ENCODE measurements at places on chromosomes 12 and 14.

- DNase-seq: no peak
Observed at GRCh38 chr14:38290601-38291188, 34.8 kb upstream of the CLEC14A start.

DNA sequence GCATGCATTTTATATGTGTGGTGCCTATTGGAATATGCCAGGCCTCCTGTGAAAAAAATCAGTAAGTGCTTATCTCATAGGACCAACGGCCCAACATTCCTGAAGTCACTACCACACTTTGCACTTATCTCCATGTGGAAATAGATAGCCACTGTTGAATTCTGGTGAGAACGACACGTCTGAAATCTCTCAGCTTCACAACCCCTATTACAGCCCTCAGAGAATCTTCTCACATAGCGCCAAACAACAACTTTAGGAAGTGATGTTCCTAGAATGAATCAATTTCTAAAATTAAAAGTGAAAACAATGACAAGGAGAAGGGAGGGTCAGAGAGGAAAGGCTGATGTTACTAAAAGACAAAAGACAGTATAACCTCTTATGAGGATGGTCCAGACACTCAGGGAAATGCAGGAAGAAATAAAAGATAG lies 270.8 kb upstream of the BTG1 start:
- DNase-seq: no peak

- no peak for DNase-seq
Observed at GRCh38 chr12:102510463-102510862, 30.1 kb upstream of the IGF1 start.

GRCh38 chr12:11693601-11694000 lies 44.1 kb downstream of the ETV6 start:
- DNase-seq: no peak

DNA sequence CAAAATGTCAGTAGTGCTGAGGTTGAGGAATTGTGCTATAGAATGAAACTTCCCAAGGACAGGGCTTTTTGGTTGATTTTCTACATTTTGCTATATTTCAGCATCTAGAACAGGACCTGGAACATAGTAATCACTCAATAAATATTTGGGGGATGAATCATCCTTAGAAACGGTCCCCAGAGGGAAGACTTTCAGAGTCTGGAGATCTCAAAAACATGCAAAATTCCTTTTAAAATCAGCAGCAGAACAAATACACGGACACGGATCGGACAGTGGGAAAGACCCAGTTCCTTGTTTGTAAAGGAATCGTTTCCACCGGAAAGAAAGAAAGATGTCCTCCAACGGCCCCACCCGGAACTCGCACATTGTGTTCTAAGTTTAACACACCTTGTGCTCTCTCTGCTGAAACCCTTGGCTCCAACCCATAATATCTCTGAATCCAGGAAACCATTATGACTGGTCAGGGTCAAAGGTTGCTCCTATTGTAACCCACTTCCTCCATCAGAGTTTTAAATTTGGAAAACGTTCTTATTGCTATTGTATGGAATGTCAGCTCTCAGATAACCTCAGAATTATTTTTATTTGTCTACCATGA lies 617.2 kb downstream of the MED13L start:
- no peak for DNase-seq

DNA sequence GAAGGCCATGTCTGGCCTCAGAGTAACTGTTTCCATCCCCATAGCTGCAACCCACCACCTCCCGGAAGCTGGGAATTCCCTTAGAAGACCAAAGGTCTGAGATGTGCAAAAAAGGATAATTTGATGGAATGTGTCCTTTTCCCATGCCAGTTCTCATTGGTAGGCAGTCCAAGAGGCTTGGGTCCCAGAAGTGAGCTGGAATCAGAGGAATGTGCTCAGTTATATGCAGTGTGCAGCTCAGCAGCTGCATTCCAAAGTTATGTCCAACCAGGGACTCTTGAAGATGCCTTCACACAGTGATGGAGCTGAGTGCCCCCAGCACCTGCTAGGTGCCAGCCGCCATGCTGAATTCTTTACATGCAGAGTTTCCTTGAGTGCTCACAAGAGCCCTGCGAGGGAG lies 583.9 kb upstream of the TBX3 start:
- DNase-seq: no peak

DNA sequence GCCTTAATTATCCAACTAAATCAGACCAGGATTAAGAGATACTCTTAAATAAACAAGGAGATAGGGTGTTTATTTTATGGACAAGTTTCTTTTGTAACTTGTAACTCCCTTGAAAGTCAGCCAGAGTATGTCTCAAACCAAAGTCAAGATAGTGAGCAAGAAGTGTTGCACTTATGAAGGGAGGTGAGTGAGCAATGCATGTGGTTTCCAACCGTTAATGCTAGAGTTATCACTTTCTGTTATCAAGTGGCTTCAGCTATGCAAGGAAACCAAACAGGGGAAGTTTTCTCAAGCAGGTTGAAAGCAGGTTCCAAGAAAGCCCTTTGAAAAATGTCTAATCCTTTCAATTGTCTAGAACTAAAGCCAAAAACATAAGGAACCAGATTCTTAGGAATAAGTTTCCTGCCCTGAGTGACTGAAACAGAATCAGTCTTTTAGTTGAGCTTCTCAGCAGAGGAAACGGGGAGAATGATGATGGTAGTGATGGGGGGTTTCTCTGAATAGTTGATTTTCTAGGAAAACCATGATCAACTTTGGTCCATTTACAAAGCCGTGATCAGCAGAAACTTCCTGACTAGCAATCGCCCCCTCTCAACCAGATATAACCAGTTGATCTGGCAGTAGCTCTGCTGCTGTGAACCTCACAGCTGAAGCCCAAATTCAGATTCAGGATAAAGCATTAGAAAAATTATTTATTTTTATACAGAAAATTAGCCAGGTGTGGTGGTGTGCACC lies 128.4 kb downstream of the DAD1 start:
- no peak for DNase-seq

DNA sequence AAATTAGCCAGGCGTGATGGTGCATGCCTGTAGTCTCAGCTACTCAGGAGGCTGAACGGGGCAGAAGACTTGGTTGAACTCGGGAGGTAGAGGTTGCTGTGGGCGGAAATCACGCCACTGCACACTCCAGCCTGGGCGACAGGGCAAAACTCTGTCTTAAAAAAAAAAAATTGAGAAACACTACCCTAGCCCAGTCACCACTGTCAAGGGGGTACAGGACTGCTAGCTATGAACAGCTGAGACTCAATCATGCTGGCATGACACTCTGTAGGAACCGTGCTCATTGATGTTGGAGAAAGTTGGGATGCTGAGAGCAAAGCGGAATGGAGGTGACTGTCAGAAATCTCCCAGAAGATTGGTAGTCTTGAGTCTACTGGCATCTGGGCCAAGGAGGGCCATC lies 58.2 kb upstream of the STON2 start:
- no peak for DNase-seq

- DNase-seq: no peak
Observed at GRCh38 chr12:104477510-104478390, 21.0 kb downstream of the CHST11 start.

DNA sequence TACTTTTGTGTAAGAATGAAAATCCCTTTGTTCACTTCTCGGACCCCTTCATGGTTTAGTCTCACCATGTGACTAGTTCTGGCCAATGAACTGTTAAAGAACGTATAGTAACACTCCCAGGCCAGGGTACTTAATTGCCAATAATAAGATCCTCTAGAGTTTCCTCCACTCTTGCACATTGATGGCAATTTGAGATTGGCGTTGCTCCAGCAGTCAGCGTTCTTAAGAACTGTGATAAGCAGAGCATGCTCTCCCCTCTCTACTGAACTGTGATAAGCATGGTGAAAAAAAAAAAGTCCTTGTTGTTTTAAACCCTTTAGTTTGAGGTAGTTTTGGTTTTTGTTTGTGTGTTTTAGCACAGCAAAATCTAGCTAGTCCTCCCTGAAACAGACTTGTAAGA lies 854.5 kb downstream of the SLC6A15 start:
- DNase-seq: no peak

GRCh38 chr14:30330445-30330844 lies 228.5 kb upstream of the G2E3 start:
- DNase-seq: no peak

DNA sequence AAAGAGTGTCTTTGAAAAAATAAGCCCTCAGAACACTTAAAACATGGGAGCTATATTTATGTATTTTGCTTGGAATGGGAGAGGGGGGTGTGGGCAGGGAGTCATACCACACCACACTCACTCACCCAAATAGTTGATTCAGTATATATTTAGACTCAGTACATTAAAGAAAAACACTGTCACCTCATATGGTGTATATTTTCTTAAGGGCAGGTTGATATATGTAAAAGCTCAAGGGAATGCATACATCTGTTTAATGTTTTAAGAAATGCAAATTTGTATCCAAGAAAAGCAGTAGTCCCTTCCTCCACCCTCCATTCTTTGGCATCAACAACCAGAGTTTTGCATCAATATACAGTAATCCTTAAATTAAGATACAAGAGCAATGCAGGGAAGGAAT lies 1.4 kb downstream of the NFYB start:
- DNase-seq: no peak

GRCh38 chr12:43884683-43885410 lies 49.0 kb downstream of the TMEM117 start:
- no peak for DNase-seq

- DNase-seq: no peak
Observed at GRCh38 chr12:69655616-69656340, 43.3 kb downstream of the BEST3 start.

DNA sequence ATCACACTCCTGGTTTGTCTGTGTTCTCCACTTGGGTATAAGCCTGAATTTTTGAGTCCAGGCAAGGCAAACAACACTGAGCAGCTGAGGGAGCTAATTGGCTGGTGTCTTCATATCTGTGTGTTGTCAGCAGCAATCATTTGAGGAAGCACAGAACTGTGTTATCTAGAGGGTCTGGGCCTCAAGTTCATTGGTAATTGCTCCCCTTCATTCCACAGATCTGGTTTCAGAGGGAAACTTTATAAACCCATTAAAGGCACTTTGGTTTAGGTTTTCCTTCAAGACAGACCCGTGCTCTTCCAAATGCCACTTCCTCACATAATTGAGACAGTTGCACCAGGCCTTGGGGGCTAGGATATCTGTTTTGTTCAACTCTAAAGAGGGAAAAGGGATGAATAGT lies 5.6 kb downstream of the DACT1 start:
- no peak for DNase-seq

DNA sequence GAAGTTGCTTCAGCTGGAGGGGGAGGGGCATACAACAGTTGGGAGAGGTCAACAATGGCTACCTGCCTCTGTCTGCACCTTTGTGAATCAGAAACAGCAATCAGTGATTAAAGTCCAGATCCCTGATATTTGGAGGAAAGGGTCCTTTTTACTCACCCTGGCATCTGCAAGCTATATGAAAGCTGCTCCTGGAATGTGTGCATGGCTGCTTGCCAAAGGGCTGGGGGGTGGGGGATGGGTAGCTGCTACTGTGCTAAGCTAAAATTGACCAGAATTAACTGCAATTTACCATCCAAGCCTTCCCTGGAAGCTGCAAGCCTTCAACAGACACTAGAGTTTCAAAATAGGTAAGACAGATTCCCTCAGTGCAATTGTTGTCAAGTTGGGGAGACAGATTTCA lies 13.5 kb upstream of the GTF2A1 start:
- DNase-seq: no peak

DNA sequence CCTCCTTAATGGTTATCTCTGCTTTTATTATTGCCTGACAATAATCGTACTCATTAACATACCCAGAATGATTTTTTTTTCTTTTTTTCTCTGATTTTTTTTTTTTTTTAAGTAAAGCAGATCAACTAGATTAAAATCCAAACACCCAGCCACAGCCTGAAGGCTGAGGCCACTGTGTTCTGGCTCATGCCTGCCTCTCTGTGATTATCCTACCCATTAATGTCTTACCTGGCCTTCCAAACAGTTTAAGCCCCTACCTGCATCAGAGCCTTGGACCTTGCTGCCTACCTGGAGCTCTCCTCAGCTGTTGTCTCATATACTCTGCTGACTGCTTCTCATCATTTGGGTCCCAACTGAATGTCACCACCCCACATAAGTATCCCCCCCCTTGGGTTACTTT lies 6.8 kb upstream of the TMED10 start:
- no peak for DNase-seq

- DNase-seq: no peak
Observed at GRCh38 chr12:25130741-25131188, 64.2 kb downstream of the DNAI7 start.

DNA sequence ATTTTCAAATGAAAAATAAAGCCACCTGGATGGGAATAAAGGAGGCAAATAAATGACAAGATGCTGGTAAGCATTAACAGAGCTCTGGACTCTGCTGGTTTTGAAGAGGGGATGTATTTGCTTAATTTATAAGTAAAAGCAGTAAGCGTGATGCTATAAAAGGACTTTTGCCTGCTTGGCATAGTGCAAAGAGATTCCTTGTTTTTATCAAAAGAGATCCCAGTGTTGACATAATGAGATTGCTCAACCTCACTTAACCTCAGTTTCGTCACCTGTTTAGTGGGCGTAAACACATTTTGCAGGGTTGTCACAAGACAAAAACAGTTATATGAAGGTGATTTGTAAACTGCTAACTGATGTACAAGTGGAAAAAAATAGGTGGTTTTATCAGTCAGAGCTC lies 13.8 kb downstream of the ASCL1 start:
- no peak for DNase-seq

- no peak for DNase-seq
Observed at GRCh38 chr12:82870771-82871377, 184.2 kb downstream of the TMTC2 start.

DNA sequence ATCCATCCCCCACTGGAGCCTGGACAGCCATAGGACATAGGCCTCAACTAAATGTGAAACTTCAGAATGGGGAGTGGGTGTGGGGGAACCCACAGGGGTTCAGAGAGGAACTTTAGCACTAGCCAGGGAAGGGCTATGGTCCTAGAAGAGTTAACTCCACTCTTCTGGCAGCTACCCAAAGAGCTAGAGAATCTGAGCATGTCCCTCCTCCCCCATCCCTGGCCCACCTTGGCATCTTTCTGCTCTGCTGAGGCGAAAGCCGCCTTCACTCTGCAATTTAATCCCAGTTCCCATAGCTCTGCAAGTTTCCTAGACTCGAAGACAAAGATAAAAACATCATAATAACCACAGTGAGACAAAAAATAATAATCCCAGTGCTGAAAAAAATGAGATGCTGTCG lies 214.7 kb upstream of the RTL1 start:
- DNase-seq: no peak

DNA sequence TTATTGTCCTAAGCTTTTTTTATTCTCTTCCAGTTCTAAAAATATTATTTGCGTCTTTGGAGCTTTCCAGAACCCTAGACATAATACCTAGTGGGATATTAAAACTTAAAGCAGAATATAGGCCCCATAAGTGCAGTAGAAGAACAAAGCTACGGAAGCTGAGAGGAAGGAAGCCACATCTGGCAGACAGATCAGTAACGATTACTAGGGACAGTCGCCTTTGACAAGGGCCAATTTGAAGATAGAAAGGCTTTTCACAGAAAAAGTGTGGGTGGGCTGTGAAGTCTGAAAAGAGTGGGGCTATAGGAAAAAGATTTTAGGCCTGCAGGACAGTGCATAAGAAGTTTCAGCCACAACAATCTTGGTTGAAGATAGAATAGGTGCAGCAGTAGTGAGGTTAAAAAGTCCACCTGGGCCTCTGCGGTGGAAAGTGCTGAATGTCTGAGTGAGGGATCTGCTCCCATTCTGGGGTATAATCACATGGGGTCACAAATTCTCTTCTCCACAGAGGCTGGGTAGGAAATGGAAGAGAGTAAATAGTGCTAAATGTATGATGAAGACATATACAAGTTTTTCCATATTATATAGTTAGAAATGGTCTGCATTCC lies 114.5 kb downstream of the CMAS start:
- no peak for DNase-seq

- DNase-seq: no peak
Observed at GRCh38 chr12:114698566-114699163, 14.7 kb upstream of the TBX3 start.
